Stimulated activated CD4-positive, alpha-beta T cell treated with anti-CD3 and anti-CD28 coated beads, Interleukin-12 subunit alpha, Interleukin-12 subunit beta, amount 100 ng/mL, for 4 hours (primary cell): ENCODE measurements at places on chromosomes 16 and 17.

GRCh38 chr17:39777534-39778365 lies 40.0 kb downstream of the GRB7 start:
- no peak for DNase-seq

GRCh38 chr17:64171041-64171440 lies 41.1 kb upstream of the ERN1 start:
- DNase-seq, result no peak

- DNase-seq, result peak; percentile 91
These were observed at the start of gene METTL26 for GRCh38 chr16:636206-637080. Gene METTL26 (minus strand): TSS chr16:636305. CDS start chr16:636290, 15 bp downstream.

DNA sequence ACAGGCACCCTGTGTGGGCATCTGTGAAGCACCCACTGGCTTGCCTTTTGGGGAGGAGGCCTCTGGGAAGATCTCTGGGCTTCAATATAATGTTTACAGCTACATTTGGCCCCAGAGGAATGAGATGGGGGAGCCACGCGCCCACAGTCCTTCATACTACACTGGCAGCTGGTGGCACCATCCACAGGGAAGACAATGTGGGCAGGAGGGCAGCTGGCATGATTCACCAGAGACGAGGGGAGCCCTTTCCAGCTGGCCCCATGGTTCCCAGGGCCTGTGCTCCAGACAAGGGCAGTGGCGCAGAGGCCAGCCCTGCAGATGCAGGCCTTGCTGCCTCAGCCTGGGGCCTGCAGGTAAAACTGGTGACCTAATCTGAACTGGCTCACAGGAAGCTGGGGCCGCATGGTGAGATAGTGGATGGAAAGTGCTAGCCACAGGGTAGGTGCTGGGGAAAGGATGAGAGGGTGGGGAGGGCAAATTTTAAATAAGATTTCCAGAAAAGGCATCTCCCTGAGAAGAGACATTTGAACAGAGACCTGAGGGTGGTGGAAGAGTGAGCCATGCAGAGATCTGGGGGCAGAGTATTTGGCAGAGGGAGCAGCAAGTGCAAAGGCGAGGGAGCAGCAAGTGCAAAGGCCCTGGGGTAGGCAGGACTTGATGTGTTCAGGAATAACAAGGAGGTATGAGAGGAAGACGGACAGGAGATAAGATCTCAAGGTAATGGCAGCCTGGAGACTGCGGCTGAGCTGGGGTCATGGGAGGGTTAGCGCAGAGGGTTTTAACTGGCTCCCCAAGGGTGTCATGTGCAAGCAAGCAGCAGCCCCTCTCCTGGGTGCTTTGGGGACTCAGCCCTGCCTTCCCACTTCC lies 12.1 kb upstream of the KCNJ12 start:
- no peak for DNase-seq

GRCh38 chr17:67385122-67385988 lies 8.3 kb downstream of the PITPNC1 start:
- no peak for DNase-seq
